Activated CD8-positive, alpha-beta T cell treated with anti-CD3 and anti-CD28 coated beads for 36 hours (primary cell): ENCODE measurements at places on chromosomes 4 and X. TPM values are rescaled to one million over a fixed set of nuclear protein-coding genes. Genes with fewer than 3 reads are reported as not detected.

DNA sequence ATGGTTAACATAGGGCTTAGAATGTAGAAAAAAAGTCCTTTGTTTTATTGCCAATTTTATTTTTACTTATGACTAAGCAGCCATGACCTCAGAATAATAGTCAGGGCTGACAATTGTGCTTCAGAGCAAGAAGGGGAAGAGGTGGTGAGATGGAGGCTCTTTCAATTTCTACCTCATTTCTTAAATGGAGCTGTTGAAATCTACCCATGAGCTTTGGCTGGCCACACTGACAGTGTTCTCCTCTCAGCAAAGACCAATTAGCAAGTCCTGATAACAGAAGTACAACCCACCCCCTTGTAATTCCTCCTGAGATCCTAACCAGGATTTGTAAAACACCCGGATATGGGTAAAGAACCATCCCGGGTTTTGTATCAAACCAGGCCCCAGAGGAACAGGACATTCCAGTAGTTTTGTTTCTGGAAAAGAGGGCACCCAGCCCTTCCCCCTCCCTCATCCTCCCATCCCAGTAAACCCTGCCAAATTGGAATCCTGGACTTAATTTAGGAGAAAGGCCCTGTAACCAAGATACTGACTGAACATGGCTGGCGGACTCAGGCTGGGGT lies at the start of gene HEPH:
Gene HEPH, plus strand, starts transcription at position 399 of the 563 bp plus-strand sequence. CDS start 6,324 bp downstream, outside the sequence.
- H3K4me3 ChIP-seq, result no peak within 1 kb of the TSS
- H3K36me3 ChIP-seq, result no peaks in the 10 kb centered on the region
- H3K27ac ChIP-seq, result no peak within 1 kb of the TSS
- DNase-seq, result no peak
- H3K27me3 ChIP-seq, result no peaks in the 10 kb centered on the region
- no peaks in the 10 kb centered on the region for H3K4me1 ChIP-seq

SPP1 gene
- not detected for total RNA-seq

RHOH gene
- total RNA-seq, result 121 TPM

DNA sequence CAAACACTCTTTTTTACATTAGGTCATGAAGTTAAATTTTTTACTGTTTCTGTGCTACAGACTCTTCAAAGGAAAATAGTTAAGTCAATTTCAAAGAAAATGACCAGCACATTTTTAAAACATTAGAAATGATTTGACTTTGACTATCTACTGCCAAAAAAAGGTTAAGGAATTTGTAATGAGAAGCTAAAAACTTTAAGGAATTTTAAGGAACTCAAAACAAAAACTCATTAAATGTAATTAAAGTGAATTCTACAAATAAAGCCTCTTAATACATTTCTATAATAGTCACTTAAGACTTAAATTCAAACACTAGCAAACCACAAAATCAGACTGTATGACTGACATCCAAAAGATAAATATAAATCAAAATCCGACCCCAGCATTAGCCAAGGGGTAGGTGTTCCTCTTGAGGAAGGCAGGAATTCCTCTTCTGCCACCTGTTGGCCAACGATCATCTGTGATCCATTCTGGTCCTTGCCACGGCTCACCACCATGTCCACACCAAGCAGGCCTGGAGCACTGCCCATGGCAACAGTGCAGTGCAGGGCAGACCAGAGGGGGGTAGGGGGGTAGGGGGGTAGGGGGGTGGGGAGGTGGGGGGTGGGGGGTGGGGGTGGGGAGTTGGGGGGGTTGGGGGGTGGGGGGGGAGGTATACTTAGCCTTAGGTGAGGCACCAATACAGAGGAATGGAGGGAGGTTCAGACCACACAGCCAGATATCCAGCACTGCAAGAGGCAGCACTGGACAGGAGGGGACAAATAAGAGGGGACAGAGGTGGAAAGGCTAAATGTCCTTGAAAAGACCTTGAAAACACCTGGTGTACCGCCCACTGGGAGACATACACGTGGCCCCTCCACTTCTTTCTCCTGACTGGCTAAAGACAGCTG lies 287.4 kb downstream of the CHIC1 start:
- H3K27me3 ChIP-seq, result no peaks in the 10 kb centered on the region
- no peaks in the 10 kb centered on the region for H3K36me3 ChIP-seq
- H3K27ac ChIP-seq, result no peak overlapping the region
- H3K4me1 ChIP-seq, result no peaks in the 10 kb centered on the region
- peak; percentile 2 for DNase-seq

DNA sequence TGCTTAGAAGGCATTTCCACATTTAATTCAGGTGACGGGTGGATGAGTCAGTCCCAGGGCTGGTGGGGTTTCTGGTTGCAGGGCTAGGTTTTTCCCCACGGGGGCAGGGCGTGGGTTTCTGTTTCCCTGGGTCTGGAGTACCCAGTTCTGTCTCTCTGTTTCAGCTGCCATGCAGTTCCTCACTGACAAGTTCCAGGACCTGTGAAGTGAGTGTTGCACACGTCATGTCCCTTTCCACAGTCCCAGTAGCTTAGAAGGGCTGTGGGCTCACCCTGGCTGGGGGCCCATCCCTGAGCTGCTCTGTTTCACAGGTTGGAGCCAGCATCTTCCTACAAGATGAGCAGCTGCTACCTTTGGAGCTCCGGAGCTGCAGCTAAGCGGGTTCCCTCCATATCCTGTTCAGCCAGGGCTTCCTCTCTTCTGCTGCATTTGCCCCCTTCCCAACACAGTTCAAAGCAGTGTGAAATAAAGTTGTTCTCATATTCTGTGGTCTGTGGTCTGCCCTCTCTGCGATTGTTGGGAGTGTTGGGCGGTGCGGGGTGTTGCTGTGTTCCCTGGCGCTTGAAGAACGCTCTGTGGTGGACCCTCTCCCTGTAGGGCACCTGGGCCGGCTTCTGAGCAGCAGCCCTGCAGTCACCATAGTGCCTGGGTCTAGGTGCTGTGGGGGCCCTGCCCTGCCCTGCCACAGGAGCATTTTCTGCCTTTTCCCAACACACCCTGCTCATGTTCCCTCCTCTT lies 3.9 kb downstream of the LOC101059915 start:
- H3K4me1 ChIP-seq, result peaks cover 21% of the 10 kb centered on the region
- peaks cover 4% of the 10 kb centered on the region for H3K27me3 ChIP-seq
- peak; percentile 65 for DNase-seq
- peak overlapping the region; percentile 46 for H3K27ac ChIP-seq

DNA sequence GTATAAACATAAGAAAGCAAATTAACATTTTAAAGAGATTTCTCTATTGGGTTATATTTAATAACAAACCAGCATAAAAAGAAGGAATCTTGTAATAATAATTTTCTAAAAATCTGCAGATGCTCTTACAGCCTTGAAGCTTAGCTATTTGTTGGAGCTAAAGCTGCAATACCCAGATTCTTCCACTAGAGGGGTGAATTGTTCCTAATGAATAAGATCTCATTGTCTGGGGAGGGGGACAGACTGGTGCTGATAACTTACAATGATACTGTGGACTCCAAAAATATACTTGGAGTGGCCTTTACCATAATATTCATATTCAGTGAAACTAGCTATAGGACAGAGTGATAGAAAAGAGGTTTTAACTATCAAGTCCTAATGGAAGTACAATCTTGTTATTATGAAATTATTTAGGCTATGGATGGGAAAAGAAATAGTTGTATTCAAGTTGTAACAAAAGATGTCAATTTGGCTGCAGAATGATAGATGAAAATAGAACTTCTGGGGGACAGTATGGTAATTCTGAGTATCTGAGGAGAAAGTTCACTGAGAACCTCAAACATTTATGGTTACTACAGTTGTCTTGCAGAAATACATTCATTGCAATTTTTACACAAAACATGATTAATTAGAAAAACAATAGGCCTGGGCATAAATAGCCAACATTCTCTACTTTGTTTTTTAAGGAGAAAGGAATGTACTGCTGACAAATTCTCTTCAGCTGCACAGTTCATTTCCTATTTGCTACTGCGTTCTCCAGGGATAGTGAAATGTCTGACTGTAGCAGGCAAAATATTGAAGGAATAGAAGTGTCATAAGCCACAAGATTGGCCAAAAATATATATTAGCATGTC lies 443.3 kb downstream of the GBA3 start:
- no peaks in the 10 kb centered on the region for H3K36me3 ChIP-seq
- H3K4me1 ChIP-seq, result no peaks in the 10 kb centered on the region
- H3K4me3 ChIP-seq, result no peak overlapping the region
- H3K27ac ChIP-seq, result no peak overlapping the region
- DNase-seq, result no peak

IRS4 gene
- not detected for total RNA-seq

FAM50A gene
- 47.5 TPM for total RNA-seq

- H3K4me1 ChIP-seq, result no peaks in the 10 kb centered on the region
- H3K36me3 ChIP-seq, result no peaks in the 10 kb centered on the region
- H3K27ac ChIP-seq, result no peak overlapping the region
- no peak for DNase-seq
- no peak overlapping the region for H3K4me3 ChIP-seq
- H3K27me3 ChIP-seq, result peaks cover 9% of the 10 kb centered on the region
These were observed 85.2 kb upstream of the LNX1 start for GRCh38 chr4:53676402-53676871.

DNA sequence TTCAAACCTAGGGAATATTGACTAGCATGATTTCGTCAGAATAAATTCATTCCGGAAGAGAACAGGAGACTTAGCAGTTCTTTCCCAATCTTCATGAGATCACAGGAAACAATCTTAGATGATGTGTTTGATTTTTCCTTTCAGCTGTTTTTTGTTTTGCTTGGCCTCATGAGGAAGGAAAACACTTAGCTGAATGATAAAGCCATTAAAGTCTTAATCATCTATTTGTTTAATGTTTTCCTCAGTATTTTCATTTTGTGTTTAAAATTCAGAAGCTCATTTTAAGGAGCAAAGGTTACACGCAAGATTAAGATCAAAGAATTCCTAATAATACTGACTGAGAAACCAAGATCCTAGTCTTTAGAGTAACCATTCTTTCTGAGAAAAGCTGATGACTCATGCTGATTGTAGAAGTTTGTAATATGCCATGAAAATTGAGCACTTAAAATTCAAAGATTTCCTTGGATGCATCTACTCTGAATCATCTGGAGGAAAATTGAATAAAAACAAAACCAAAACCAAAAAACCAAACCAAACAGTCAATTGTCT lies 15.4 kb upstream of the TBC1D19 start:
- no peaks in the 10 kb centered on the region for H3K36me3 ChIP-seq
- no peak overlapping the region for H3K4me3 ChIP-seq
- peaks cover 26% of the 10 kb centered on the region for H3K4me1 ChIP-seq
- no peak for DNase-seq
- H3K27ac ChIP-seq, result no peak overlapping the region

- no peak for DNase-seq
- no peak overlapping the region for H3K4me3 ChIP-seq
- no peak overlapping the region for H3K27ac ChIP-seq
- no peaks in the 10 kb centered on the region for H3K4me1 ChIP-seq
These were observed 1858.6 kb upstream of the ADGRL3 start for GRCh38 chr4:59341506-59341905.

GRCh38 chr4:47715716-47716416 lies 122.0 kb downstream of the CORIN start:
- H3K4me3 ChIP-seq, result no peak overlapping the region
- no peaks in the 10 kb centered on the region for H3K36me3 ChIP-seq
- no peak overlapping the region for H3K27ac ChIP-seq
- no peak for DNase-seq
- H3K27me3 ChIP-seq, result peaks cover 23% of the 10 kb centered on the region

DNA sequence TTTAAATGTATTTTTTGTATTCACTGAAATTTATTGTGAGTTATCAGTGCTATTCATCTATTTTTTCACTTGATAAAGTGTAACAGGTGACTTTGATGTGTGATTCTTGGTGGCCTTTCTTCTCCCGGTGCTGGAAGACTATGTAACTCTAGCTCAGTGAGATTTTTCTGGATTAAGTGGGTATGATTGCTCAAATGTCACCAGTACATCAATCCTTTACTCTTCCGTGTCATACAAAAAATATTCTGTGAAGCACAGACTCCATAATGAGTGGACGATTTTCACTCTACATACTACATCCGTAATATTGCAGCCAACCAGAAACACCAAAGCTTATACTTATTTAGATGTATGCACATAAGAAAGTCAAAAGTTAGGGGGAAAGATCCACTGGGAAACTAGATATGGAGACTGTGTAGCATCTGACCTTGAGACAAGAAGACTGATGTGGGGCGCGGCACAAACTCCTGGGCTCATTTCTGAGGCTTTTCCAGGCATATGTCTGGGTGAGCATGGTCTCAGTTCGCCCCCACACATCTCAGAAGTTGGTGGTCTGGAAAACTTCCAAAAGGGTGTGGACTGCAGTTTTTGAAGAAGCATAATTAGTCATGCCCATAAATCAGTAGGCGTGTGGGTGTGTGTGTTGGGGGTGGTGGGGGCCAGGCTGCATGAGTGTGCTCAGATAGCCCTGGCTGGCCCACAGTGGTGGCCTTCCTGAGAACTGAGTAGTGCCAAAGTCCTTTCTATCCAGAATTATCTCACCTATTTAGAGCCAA lies 53.9 kb upstream of the TENM3 start:
- peaks cover 2% of the 10 kb centered on the region for H3K27me3 ChIP-seq
- H3K4me3 ChIP-seq, result no peak overlapping the region
- H3K36me3 ChIP-seq, result no peaks in the 10 kb centered on the region
- DNase-seq, result no peak
- H3K4me1 ChIP-seq, result no peaks in the 10 kb centered on the region

GRCh38 chrX:148412006-148412405 lies 88.4 kb upstream of the AFF2 start:
- no peak overlapping the region for H3K27ac ChIP-seq
- H3K4me3 ChIP-seq, result no peak overlapping the region
- DNase-seq, result no peak

DRD5 gene
- not detected for total RNA-seq

- no peak overlapping the region for H3K27ac ChIP-seq
- no peaks in the 10 kb centered on the region for H3K4me1 ChIP-seq
- H3K27me3 ChIP-seq, result no peaks in the 10 kb centered on the region
- H3K4me3 ChIP-seq, result no peak overlapping the region
- no peaks in the 10 kb centered on the region for H3K36me3 ChIP-seq
These were observed 344.7 kb downstream of the PABPC4L start for GRCh38 chr4:133856731-133857355.

FRG2 gene
- total RNA-seq, result not detected

GRCh38 chrX:139483699-139484098 lies 46.8 kb upstream of the F9 start:
- no peak overlapping the region for H3K27ac ChIP-seq
- no peak for DNase-seq
- no peaks in the 10 kb centered on the region for H3K27me3 ChIP-seq
- H3K4me3 ChIP-seq, result no peak overlapping the region
- no peaks in the 10 kb centered on the region for H3K36me3 ChIP-seq

GRCh38 chrX:27679281-27679680 lies 89.1 kb downstream of the DCAF8L2 start:
- H3K36me3 ChIP-seq, result no peaks in the 10 kb centered on the region
- DNase-seq, result no peak
- no peak overlapping the region for H3K27ac ChIP-seq
- H3K4me1 ChIP-seq, result no peaks in the 10 kb centered on the region

GRCh38 chr4:76256032-76256431 lies 4.5 kb downstream of the FAM47E start:
- H3K4me3 ChIP-seq, result no peak overlapping the region
- peaks cover 4% of the 10 kb centered on the region for H3K4me1 ChIP-seq
- peaks cover 37% of the 10 kb centered on the region for H3K27me3 ChIP-seq

DNA sequence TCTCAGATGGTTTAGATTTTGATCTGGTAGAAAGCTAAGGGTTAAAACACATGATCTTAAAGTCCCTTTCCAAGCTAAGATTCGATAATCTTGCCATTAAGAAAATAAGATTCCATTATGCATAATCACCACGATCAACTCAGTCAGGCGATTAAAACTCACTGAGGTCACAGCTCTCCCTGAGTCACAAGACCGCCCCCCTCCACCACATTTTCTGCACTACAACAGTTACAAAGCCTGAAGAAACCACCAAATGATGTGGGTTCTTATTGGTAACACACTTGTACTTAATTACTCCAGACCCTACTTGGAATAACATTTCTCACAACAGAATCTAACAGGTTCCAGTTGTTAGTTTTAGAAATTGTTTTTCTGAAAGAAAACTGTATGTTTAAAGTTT lies 62.8 kb downstream of the SH3KBP1 start:
- H3K4me3 ChIP-seq, result no peak overlapping the region
- H3K4me1 ChIP-seq, result peaks cover 42% of the 10 kb centered on the region
- H3K27ac ChIP-seq, result no peak overlapping the region
- H3K27me3 ChIP-seq, result no peaks in the 10 kb centered on the region
- H3K36me3 ChIP-seq, result peaks cover 13% of the 10 kb centered on the region
